ENCODE measurements at places on chromosomes 7 and 10.

DNA sequence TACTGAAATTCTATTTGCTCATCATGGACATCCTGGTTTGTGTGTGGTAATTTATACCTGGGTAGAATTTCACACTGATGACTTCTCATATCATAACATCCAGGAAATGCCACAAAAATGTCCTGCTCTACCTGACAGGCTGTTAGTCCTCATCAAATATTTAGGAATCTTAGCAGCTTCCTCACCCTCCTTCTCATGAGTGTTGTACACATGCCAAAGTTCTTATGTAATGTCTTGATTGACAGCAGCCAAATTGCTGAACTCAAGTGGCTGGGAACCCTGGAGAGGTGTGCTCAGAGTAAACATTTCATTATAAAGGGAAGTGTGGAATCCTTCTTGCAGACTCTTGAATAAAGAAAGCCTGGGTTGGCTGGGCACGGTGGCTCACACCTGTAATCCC is 8.9 kb downstream of the EEPD1 start:
- no peak for DNase-seq

- no peak for DNase-seq
Observed at GRCh38 chr10:56316603-56317002, 44.5 kb downstream of the ZWINT start.

- no peak for DNase-seq
Observed at GRCh38 chr7:1690359-1690958, 20.4 kb downstream of the ELFN1 start.

DNA sequence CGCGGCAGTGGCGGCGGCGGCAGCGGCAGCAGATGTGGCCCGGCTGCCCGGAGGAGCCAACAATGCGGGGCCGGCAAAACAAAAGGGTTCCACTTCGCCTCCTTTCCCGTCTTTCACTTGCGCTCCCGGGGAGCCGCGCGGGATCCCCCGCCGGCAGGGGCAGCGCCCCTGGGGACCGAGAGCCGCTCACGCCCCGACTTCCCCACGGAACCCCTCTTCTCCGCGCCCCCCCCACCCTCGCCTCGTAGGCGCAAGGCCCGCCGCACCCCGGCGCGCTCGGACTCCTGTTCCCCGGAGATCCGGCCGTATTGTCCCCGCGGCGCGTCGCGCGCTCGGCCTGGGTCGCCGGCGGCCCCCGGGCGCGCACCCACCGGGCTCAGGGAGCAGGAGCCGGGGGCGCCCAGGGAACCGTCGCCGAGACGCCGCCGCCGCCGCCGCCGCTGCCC is 854 bp downstream of the CTBP2 start:
- DNase-seq, result no peak

DNA sequence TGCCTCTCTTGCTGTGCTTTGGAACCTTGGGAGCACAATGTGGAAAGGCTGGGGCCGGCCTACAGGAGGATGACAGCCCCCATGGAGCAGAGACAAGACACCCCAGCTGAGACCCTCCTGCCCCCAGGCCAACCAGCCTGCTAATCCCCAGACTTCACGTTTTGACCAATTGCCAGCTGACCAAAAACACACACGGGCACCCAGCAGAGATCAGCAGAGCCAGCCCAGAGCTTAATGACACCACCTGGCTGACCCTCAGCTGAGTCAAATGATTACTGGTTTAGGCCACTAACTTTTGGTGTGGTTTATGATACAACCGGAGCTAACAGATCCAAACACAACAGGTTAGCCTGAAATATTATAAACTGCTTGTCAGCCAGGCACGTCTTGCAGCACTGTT is 111.2 kb upstream of the KIF5B start:
- DNase-seq, result no peak

- peak; percentile 31 for DNase-seq
Observed at GRCh38 chr7:128458956-128459355, 3.3 kb downstream of the HILPDA start.

DNA sequence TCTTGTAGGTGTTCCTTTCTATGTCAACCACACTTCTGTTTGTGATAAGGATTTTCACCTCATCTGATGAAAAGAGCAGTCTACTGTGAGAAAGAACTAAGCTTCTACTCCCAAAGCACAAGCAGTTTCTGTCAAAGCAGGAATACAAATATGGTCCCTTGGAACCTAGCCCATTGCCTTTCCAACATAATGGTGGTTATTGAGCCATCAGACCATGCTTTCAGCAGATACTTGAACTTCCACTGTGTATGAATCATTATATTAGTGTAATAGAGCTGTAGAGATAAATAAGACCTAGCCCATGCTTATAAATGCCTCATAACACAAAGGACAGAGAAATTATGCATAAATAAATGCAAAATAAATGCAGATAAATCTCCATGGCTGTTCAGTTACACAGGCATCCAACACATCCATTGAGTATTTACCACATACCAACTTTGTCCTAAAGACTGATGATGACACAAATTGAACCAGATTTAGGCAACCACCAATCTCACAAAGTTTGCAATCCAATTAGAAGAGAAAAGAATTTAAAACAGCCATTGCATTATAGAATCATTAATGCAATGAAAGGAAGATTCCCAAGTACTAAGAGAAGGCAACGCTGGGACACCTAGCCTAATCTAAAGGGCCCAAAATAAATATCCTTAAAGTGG is 729.4 kb upstream of the C7orf33 start:
- DNase-seq, result no peak

DNA sequence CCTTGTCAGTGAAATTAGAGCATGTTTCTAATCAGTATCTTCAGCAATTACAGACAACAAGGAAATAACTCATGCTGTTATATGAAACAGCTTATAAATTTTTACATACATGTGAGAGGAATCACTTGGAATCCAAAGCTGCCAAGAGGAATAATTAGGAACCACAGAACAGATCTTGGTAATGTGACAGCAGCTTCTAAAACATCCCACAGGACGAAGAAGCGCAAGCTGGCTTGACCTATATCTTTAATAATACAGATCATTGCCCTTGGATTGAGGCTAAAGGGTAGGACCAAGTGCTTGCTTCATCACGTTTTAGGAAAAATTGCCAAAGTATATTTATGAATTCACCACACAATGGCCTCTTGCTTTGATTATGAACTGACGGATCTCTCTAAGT is 869.8 kb downstream of the LRMDA start:
- no peak for DNase-seq

GRCh38 chr10:79056736-79057391 is 11.9 kb upstream of the ZMIZ1 start:
- DNase-seq, result no peak

DNA sequence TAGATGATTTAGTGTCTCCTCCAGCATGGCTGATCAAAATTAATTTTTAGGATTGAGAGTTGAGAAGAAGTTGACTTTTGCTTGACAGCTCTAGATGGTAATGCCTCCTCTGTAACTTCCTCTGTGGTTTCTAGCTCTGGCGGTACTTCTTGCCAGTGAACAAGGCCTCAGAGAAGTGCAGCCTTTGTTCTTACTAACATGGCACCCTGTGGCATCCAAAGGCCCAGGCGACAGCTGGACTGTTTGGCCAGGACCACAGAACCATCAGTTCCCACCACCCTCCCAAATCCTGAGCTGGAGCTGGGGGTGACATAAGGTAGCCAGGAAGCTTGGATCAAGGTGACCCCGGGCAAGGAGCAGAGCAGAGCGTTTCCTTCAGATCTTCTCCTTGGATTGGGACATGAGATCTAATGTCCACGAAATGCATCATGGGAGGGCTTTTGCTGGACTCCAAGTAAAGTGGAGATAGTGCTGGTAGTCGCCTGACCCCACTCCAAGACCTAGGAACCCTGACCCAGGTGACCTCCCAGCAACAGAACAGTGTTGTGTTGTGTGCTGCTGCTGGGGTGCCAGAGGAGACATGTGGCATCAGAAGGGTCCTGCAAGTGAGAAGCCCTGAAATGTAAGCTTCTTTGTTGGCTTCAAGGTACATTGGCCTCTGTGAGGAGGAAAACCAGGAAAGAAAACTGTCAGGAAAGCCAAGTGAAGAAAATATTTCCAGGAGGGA is 41.8 kb downstream of the APBB1IP start:
- peak; percentile 14 for DNase-seq

GRCh38 chr7:17946591-17946990 is 6.3 kb upstream of the SNX13 start:
- no peak for DNase-seq

GRCh38 chr10:133245439-133246235 is 8.0 kb downstream of the VENTX start:
- DNase-seq, result no peak

DNA sequence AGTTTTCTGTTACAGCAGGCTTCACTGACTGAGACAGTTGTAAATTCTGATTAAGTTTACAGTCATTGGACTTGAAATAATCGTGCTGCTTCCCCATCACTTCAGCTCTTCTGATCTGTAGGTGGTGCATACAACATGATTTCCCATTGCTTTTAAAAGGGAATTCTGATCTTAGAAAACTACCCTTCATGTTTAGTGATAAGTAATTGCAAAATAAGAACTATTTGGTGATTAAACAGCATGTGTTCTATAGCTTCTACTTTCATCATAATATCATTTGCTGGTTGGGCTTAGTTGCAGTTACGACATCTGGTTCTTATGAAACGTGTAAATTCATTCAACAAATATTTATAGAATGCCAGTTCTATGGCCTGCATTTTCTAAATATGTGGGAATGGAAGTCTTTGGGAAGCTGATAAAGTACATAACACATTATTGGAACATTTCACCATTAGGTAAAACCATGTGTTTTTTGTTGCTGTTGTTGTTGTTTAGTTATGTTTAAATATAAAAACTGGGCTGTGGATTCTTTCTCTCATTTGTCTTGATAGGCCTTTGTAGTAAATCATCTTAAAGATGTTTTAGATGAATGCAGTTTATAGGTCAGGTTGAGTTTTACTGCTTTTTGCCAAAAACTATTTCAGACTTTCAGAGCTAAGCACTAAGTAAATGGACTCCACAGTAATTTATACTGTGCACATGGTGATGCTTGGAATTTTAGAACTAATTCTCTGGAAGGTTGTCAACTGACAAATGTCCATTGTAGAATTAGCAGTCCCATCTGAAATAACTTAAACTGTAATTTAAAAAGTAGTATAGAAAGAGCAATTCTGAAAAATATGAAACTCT is 13.1 kb downstream of the GNAI1 start:
- no peak for DNase-seq

DNA sequence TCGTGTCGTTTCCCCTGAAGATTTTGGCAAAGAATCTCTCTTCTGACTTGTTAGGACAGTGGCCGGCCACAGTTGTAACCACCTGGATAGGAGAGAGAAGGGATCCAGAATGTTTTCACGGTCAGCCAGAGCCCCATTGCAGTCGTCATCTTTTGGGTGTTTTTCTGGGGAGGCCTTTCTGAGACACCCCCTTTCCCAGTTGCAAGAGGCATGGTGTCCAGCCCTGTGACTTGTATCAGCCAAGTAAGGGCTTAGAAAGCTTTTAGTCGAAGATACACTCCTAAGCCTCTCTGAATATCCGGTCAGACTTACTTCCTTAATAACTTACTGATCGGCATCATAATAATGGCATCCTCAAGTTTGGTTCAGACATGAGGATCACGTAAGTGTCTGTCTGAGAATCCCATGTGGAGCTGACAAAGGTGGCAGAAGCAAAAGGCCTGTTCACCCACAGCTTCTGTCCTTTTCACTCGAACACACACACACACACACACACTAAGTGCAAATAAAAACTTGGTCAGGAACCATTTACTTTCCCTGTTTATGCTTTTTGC is 435.7 kb upstream of the GALNT17 start:
- DNase-seq, result no peak

DNA sequence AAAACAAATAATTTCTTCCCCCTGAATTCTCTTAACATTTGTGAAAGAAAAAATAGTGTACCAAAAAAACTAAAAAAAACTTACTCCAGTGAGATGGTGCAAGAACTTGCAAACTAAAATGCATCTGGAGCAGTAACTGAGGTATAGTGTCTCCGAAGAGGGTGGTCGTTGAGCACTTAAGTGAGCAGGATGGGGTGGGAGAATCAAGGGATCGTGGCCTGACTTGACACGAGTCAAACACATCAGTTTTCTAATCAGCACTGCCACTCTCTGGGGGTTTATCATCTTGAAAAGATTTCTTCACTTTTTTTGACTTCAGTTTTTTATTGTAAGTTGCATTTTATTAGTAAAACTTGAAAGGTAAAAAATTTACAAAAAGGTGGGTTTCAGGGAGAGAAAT is 2.5 kb downstream of the ZNF273 start:
- no peak for DNase-seq

GRCh38 chr10:50622706-50623662 is 772 bp downstream of the SGMS1 start:
- DNase-seq, result peak; percentile 37

DNA sequence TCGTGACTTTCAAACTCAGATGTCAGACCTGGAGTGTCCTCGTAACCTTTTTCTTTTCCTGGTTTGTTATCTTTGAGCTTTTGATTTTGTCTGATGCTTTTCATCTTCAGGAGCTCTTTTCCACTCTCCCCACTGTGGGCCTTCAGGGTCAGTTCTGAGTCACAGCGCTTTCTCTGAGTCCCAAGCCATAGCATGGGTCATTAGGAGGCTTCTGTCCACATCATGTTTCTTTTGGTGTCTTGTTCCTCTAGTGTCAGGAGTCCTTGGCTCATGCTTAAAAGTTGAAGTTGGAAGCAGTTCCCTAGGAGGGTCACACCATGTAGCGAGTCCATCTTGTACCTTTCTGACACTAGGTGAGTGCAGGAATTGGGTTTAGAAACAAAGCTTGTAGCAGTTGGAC is 40.3 kb downstream of the DAGLB start:
- DNase-seq, result no peak

DNA sequence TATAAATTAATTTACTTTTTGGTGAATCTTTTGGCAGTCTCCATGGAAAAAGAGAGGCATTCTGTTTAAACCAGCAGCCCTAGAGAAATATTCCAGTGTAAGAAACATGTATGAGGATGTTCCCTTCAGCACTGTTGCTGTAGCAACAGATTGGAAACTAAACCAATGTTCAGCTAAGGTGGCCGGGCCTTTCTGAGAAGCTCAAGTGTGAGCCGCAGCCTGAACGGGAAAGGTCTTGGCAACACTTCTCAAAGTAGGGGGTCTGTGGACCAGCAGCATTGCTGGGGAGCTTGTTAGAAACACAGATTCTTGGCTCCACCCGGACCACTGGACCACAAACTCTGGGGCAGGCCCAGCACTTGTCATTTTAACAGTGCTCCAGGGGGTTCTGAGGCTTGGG is 36.2 kb downstream of the RAMP3 start:
- no peak for DNase-seq

DNA sequence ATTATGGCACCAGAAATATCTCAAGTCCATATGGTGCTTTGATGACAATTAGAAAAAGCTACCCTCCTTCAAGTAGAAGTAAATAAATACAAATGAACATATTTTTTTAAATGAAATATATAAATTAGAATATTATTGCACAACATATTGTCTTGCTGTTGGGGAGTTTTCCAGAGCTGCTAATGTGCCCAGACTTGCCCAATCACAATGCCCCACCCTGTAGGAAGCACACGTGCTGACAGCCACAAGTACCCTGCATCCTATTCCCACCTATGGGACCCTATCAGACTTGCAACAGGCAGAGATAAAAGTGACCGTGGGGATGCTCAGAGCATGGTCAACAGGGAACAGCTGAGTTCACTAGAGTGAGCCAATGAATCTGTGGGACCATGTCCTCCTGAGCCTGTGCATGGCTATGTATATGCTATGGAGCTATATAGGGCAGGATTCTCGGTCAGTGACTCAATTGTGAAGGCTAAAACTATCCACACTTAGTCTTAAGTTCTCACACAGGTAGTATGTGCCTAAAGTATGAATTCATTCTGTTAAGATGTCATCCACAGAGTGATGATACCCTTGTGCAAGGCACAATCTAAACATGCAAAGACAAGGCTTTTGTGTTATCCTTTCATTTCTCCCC is 336.0 kb downstream of the HGF start:
- no peak for DNase-seq

- no peak for DNase-seq
Observed at GRCh38 chr7:146937836-146938235, 821.2 kb downstream of the CNTNAP2 start.

All from stimulated activated naive CD4-positive, alpha-beta T cell treated with Interleukin-2 at 50 U/mL for 16 hours (primary cell).